Adipocyte (in vitro differentiated cells): ENCODE measurements at places on chromosomes 1 and 21.

- peak; percentile 86 for DNase-seq
Observed at GRCh38 chr1:175072099-175072951, 4.7 kb downstream of the TNN start.

- no peak for DNase-seq
Observed at GRCh38 chr1:32127409-32128198, 19.7 kb downstream of the KPNA6 start.

DNA sequence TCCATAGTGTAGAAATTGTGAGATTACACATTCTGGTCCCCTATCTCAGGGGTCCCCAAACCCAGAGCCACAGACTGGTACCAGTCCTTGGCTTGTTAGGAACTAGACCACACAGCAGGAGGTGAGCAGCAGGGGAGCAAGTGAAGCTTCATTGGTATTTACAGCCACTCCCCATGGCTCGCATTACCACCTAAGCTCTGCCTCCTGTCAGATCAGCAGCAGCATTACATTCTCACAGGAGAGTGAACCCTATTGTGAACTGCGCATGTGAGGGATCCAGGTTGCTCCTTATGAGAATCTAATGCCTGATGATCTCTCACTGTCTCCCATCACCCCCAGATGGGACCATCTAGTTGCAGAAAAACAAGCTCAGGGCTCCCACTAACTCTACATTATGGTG is 229.7 kb upstream of the IRF2BP2 start:
- no peak for DNase-seq

DNA sequence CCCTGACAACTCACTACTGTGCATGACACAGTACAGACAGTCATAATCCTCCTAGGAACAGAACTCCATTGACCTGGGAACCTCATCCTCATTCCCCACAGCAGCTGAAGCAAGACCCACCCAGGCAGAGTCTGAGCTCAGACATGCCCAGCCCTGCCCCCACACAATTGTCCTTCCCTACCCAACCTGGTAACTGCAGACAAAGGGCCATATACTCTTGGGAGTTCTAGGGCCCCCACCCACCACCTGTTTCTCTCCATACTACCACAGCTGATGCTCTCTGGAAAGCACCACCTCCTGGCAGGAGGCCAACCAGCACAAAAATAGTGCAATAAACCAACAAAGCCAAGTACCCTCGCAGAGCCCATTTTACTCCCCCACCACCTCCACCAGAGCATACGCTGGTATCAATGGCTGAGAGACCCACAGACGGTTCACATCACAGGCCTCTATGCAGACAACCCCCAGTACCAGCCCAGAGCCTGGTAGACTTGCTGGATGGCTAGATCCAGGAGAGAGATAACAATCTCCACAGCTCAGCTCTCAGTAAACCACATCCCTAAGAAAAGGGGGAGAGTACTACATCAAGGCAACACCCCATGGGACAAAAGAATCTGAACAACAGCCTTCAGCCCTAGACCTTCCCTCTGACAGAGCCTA is 159.7 kb upstream of the CXADR start:
- no peak for DNase-seq

- DNase-seq = no peak
Observed at GRCh38 chr1:211382182-211382713, 55.6 kb downstream of the TRAF5 start.

DNA sequence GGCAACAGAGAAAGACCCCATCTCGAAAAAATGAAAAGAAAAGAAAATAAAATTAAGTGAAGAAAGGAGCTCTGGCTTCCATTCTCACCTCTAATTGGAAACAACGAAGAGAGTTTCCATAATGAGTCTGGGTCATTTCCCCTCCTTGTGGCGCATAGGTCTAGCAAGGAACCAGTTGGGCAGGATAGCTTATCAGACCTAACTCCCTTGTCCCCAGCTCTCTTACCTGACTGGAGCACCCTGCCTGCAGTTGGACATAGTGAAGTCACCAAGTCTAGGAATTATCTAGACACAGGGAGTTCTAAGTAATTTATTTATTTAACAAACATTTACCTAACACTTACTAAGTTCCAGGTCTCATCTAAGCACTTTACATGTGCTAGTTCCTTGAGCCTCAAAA is 63.0 kb upstream of the RAB4A start:
- DNase-seq = no peak

GRCh38 chr1:228101614-228101993 is 1.5 kb downstream of the C1orf35 start:
- DNase-seq = no peak

GRCh38 chr1:89557445-89557825 is 32.8 kb downstream of the LRRC8B start:
- no peak for DNase-seq

- DNase-seq = no peak
Observed at GRCh38 chr1:10814312-10814711, 17.9 kb upstream of the CASZ1 start.

DNA sequence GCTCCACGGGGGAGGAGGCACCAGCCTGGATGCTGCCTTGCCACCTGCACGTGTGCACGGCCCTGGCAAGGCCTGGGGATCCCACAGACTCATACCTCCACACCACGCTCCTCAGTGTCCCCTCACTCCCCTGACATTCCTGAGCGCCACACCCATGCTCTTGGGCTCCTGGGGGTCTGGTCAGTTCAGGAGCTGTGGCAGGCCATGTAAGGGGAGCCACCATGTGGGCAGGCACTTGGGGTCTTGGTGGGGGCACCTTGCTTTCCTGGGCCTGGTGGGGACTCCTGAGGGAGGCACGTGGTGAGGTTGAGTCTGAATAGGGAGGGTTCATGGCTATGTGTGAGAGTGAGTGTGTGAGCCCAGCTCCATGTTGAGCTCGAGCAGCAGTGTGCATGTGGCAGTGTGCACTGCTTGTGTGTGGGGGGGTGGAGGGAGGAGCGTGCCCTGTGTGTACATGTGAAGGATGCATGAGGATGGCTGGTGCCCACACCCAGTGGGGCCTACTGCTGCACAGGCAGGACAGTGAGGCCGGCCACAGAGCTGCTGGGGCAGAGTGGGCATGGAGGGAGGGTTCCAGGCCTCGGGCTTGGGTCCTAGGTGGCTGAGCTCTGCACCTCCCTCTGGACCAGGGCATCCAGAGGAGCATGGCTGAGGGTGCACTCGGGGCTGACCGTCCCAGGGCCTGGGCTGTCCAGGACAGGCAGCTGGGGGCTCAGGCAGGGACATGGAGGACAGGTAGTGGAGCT is 1.6 kb downstream of the GJC2 start:
- DNase-seq = no peak

DNA sequence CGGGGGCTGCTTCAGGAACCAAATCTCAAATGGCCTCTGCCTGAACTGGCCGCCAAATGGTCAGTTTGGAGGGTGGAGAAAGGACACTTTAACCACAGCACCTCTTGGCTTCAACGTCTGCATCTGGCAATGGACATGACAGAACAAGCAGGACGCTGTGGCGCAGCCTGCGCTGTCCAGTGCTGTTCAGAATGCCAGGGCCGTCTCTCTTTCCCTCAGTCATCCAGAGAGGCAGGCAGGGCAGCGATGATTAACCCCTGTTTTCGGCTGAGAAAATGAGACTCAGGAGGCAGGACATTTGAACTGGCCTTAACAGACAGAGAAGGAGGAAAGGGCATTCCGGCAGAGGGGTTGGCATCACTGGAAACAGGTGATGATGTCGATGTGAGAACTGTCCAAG is 48.6 kb downstream of the GLIS1 start:
- DNase-seq = no peak

GRCh38 chr21:44418876-44419230 is 36.5 kb upstream of the LRRC3 start:
- DNase-seq = no peak

- no peak for DNase-seq
Observed at GRCh38 chr21:34690793-34691175, 22.0 kb downstream of the CLIC6 start.

- no peak for DNase-seq
Observed at GRCh38 chr1:83882906-83883305, 116.0 kb downstream of the TTLL7 start.

DNA sequence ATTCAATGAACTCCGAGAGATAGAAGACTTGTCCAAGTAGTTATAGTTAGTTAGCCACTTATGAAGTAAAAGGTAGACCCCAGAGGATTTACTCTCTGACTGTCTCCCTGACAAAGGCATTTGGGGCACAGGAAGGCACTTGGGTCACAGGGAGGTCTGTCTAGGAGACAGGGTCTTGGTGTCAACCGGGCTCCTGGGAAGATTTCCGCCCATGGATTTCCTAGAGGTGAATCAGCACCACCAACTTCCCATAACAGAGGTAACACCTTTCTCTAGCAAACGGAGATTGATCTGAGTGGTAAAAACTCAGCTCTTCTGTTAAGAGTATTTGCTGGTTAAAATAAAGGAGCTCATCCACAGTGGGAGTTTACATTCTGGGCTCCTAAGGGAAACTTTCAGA is 16.4 kb downstream of the CCN1 start:
- no peak for DNase-seq

DNA sequence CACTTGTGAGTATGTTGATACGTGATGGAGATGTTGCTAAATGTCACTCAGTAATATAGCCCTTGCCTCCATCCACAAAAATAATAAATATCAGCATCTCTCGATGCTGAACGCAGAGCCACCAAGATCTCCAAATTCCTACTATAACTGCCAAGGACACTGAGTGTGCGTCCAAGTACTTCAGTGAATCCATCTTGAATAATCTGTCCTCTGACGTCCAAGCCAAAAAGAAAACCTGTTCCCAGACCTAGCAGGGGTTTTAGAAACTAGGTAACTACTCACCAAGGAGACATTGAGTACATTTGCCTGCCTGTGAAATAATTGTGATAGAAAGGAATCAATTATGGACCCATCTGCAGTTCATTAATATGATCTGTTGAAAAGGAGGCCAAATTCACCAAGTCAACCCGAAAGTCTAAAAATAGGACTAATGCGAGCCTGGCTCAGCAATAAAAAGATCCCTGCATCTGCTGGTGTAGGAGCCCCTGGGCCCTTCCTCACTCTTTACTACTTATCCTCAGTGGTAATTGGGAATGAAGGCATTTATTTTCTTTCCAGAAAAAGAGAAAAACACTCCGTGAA is 226.9 kb upstream of the IRF2BP2 start:
- no peak for DNase-seq

GRCh38 chr21:14533499-14534428 is 12.4 kb downstream of the SAMSN1 start:
- peak; percentile 0 for DNase-seq

DNA sequence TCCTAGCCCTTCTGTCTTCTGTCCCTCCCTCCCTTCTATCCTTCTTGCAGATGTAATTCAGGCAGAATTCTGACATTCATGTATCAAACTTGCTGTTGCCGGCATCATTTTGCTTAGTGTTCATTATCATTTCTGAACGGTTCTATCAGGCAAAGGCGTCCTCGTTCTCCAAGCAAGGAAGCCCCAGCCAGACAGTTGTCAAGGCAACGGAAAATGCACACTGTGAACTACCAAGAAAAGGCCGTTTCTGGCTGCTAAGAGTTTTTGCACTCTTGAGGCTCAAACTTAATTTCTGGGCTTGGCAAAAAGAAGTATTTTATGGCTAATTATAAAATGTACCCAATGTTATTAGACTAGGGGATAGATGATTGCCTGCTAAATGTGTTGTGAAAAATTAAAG is 164.7 kb upstream of the KCNJ15 start:
- no peak for DNase-seq

GRCh38 chr1:198165927-198166647 is 9.3 kb downstream of the NEK7 start:
- DNase-seq = no peak

DNA sequence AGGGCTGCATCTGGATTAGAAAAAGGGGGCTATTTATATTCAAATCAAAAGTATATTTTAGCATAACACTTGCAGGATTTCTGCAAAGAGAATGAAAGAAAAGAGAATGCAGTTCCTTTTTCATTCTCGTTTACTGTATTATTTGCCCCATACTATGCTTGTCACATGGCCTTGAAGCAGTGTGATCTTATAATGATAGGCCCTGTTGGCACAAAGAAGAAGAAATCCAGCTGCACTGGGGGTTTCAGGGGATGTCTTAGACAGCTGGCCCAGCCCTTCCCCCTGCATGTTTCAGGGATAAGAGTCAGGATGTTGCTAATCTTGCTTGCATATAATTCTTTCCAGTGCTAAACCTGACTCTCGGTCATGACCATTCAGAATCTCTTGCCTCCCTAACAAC is 369.5 kb downstream of the SEC16B start:
- no peak for DNase-seq
